NB4 (cell line): ENCODE measurements at places on chromosomes 4 and X.

GRCh38 chr4:30616942-30617646 is 103.1 kb upstream of the PCDH7 start:
- no peak for DNase-seq

DNA sequence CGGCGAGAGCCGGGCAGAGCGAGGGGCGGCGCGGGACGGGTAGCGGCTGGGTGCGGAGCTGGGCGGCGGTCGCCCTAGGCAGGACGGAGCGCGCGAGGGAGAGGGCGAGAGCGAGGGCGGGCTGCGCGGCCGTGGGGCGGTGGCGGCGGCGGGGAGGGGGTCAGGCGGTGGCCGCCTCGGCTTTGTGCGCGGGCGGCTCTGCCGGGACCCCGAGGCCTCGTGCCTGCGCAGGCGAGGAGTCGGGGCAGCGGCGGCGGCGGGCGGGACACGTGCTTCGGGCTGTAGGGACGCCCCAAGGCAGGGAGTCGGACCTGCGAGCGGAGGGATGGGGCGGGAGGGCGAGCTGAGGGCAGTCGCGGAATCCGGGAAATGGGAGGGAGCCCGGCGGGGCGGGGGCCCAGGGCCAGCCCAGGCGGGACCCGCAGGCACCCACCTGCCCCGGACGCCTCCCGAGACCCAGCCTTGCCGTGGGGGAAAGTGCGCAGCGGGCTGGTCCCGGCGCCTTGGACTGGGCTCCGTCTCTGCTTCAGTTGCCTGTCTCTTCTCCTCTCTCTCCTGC is 465 bp downstream of the BMPR1B start:
- DNase-seq = no peak

- DNase-seq = no peak
Measured at GRCh38 chr4:120316416-120316815, 249.8 kb upstream of the MAD2L1 start.

GRCh38 chr4:118799231-118799942 is 36.5 kb downstream of the SEC24D start:
- no peak for DNase-seq

- no peak for DNase-seq
Measured at GRCh38 chrX:136731207-136731782, 49.4 kb downstream of the ARHGEF6 start.

GRCh38 chrX:37759351-37759750 is 20.5 kb upstream of the CYBB start:
- no peak for DNase-seq

GRCh38 chrX:13646154-13646549 is 6.8 kb upstream of the TCEANC start:
- peak; percentile 53 for DNase-seq

GRCh38 chr4:139728840-139729239 is 63.2 kb downstream of the MGST2 start:
- DNase-seq = no peak

DNA sequence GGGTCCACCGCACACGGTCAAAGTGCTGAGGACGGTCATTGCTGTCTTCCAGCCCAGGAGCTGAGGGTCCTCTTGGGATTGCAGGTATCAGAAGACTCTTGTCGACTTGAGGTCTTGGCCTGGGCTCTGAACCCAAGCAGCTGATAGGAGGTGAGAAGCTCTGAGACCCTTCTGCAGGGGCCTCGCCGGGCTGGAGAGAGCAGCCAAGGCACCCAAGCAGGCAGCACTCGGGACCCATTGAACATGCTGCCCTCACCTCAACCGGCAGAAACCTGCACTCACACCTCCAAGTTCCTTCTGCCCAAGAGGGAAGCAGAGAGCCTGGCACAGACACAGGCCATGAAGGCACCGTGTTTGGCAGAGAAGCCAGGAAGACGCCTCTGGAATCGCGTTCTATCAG is 34.1 kb downstream of the PDHA1 start:
- DNase-seq = no peak

- DNase-seq = peak; percentile 67
Measured at GRCh38 chr4:53804719-53805118, 213.4 kb upstream of the LNX1 start.

- no peak for DNase-seq
Measured at GRCh38 chr4:138196153-138196552, 46.0 kb downstream of the SLC7A11 start.

DNA sequence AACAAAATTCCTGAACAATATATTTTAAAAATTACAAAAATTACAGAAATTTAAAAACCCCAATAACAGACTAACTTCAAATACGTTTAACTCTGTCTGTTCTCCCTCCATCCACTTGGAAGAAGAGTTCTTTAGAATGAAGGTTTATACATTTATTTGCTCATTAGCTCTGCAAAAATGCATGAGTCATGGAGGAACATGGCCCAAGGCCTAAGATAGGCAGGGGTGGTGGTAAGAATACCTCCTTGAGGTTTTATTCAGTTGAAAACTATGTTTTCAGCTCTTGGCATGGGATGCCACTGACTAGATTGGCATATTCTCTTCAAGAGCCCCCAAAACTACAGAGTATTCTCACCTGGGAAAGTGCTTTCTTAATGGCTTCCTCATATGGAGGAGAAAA is 8.8 kb upstream of the LRRC66 start:
- DNase-seq = no peak

DNA sequence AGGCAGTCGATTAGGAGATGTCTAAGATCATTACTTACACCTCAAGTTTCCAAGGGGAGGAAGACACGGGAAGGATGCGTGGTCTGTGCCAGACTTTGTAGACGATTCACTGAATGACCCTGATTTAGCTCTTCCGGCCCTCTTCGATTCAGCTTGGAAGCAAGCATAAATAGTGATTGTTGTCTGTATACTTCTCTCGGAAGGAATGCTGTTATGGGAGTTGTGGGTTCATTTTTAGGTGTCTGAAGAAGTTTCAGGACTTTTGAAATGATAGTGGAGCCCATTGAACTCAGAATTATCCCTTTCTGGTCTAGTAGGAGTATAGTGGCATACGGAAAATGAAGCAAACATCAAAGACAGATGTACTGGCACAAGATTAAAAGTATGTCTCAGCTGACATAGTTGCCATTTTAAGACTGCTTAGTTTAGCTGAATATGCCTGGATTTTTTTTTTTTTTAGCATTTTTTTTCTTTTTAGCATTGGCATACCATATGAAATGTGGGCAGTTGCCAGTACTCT is 1.0 kb upstream of the ANKRD17 start:
- peak; percentile 34 for DNase-seq

GRCh38 chr4:53997898-53998297 is 66.5 kb downstream of the CHIC2 start:
- no peak for DNase-seq

- no peak for DNase-seq
Measured at GRCh38 chr4:20883231-20883630, 183.0 kb downstream of the PACRGL start.

- no peak for DNase-seq
Measured at GRCh38 chrX:19647159-19647558, 131.9 kb upstream of the MAP3K15 start.

GRCh38 chr4:81652069-81652478 is 180.4 kb upstream of the RASGEF1B start:
- no peak for DNase-seq

GRCh38 chr4:182881914-182882313 is 35.3 kb downstream of the DCTD start:
- DNase-seq = no peak

- DNase-seq = no peak
Measured at GRCh38 chr4:173246719-173247118, 78.1 kb downstream of the GALNT7 start.

DNA sequence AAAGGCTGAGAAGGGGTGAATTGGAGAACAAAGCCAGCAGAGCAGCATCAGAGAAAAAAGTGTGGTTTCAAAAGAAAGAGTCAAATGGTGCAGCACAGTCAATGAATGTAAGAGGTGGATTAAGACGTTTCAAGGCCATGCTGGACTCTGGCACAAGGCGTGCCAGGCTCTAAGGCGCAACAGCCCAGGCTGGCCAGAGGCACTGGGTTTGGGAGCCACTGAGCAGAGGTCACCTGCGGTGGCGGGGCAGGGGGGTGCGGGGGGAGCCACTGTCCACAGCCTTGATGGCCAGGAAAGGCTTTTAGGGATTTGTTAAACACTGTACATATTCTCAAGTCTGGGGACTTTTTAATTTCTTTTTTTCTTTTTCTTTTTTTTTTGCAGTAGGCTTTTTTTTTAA is 222.5 kb upstream of the FAT1 start:
- no peak for DNase-seq

- DNase-seq = no peak
Measured at GRCh38 chr4:93263166-93263565, 565.4 kb upstream of the ATOH1 start.

GRCh38 chr4:168604496-168605373 is 107.9 kb downstream of the PALLD start:
- DNase-seq = no peak

DNA sequence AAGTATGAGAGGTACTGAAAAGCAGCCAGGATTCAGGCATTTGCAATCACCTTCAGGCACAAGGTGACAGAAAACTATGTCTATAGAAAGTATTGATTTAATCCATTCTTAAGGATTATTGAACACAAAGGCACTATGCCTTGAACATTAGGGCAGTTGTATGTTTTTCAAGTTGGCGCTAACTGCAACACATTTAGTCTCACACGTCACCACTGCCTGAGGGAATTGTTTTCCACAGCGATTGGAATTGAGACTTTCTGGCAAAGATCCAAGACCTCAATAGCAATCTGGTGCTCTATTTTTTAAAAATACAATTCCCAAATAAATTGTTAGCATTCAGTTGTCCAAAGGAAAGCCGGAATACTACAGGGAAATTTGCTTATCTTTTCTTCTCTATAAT is 52.7 kb upstream of the FTHL17 start:
- no peak for DNase-seq
